ENCODE measurements at places on chromosomes 3 and 15.

DNA sequence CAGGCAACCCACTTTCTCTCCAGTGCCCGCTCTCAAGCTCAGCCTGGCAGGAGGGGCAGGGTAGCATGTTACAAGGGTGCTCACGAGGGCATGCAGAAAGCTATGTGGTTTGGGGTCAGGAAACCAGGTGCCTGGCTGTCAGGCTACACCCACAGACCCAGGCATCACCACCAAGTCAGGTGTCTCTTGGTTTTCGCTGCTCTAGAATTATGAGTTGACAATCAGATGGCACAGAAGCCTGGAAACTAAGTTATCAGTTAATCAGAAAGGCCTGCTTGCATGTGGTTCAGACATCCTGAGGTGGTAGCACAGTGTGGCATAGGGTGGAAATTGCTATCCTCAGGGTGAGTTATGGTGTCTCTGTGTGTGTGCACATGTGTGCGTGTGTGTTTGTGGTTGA is 16.2 kb upstream of the CCR9 start:
- DNase-seq = no peak

DNA sequence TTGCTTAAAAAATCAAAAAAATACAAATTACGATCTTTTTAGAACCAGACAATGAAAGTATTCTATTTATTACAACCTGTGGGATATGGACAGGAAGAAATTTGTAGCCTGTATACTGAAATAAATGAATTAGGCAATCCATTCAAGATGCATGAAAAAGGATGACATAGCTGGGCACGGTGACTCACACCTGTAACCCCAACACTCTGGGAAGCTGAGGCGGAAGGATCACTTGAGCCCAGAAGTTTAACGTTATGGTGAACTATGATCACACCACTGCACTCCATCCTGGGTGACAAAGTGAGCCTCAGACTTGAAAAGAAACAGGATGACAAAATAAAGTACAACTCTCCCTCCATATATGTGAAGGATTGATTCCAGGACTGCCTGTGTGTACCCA is 74.1 kb downstream of the MSL2 start:
- peak; percentile 58 for DNase-seq

DNA sequence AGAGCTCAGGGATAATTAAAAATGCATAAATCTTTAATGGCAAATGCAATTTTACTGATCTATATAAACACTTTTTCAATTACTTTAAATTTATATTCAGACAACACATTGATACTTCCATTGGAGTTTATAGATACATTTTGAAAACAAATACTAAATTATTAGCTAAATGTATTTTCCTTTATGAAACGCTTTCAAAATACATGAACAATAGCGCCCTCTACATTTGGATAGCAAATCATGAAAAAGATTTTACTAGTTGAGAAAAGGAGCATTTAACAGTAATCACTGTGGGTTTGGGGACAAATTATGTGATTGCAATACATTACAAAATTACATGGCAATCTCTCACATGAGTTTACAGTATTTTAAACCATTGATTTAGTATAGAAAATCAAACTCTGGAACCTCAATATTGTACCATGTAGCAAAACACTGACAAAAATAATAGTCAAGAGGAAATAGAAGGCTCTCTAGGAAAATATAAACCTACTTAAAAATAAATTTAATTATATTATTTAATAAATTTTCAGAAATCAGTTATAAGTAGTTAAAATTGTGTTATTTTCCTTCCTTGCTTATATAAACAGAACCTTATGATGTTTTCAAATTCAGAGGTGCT is 207.9 kb downstream of the ZIC1 start:
- peak; percentile 17 for DNase-seq

DNA sequence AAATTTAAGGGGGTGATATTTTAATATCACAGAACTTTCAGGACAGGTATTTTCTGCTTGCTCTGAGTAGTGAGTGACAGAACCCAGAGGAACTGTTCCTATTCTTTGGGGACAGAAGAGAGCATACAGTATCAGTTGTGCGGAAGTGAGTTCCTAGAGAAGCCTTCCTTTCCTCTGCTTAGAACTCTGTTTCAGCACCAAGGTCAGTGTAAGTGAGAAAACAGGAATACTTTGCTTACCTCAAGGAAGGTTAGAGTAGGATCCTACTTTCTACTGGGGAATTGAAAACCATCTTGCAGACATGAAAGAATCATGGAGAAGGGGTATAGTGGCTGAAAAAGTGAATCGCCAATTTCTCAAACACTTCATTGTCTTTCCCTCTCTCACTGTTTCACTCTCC is 542.4 kb downstream of the SQOR start:
- no peak for DNase-seq

GRCh38 chr3:63654931-63655330 is 2.5 kb downstream of the SNTN start:
- DNase-seq = peak; percentile 16

GRCh38 chr3:6622712-6623111 is 238.2 kb upstream of the GRM7 start:
- no peak for DNase-seq

DNA sequence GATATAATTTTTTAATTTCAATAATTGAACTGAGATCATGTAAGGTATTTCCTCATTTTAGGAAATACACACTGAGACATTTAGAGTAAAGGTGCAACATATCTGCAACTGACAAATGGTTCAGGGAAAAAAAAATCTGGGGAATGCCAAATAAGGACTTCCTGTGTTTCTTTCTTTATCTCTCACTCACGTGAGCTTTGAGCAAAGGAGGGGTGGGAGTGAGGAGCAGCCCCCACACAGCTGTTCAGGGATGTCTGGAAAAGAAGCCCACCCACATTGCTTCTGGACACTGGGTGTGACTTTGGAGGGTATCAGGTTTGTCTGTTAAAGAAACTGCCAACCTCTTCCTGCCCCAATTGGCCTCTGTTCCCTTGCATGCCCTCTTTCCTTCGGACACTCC is 5.6 kb upstream of the TP63 start:
- no peak for DNase-seq

DNA sequence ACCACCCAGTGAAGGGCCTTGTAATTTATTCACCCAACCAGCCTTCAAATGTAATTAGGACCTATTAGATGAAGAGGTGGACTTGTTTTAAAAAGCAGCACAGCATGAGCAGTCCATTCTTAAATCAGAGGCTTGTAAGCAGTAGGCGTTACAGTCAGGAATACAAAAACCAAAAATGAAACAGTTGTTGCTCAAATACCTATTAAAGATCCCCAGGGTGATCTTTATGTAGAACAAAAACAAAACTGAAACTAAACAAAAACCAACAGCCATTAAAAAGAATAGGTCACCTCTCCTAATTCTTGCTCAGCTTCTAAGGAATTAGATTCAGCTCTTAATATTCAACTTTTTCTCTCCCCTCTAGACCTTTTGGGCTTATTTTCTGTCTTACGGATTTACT is 104.9 kb upstream of the ST8SIA2 start:
- no peak for DNase-seq

- no peak for DNase-seq
Observed at GRCh38 chr15:41304149-41304770, 28.1 kb downstream of the OIP5 start.

DNA sequence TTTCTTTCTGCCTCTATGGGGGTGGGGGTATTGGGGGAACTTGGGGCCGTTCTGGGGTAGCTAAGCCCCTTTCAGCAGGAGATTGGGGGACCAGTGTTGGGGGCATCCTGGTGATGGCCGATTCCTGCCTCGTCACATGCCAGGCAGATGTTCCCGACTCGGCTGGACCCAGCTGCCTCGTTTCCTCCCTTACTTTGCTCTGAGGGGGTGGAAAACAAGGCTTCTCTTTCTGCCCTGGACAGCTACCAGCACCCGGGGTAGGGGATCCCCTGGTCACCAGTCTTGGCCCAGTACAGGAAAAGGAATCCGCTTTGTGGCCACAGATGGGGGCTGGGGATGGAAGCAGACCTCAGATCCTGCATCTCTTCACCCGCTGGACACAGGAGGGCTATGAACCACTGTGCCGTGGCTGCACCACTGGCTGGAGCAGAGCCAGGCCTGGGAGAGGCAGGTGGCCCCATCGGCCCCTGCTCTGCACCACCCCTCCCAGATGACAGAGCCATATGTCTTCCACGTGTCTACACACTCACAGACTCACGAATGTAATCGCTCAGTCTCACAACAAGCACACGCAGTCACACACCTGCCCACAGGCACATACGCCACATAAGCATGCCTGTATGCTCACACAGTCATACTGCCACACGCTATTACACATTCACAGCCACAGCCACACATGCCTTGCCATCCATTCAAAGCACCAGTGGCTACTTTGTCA is 12.4 kb downstream of the SNX33 start:
- no peak for DNase-seq

DNA sequence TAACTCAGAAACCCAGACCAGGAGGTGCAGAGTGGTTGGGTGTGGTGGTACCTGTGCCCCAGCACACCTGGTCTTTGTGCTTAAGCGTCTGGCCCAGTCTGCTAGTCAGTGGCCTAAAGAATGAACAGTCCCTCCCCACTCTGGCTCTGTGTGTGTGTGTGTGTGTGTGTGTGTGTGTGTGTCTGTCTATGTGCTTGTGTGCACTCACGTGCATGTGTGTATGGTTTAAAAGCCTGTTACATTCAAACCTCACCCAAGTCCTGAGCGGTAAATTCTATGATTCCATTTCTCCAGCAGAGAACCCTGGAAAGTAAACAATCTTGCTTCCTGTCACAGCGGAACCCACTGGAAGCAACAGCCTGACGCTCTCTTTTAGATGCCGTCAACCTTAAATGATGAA is 34.2 kb downstream of the EDEM1 start:
- DNase-seq = no peak

DNA sequence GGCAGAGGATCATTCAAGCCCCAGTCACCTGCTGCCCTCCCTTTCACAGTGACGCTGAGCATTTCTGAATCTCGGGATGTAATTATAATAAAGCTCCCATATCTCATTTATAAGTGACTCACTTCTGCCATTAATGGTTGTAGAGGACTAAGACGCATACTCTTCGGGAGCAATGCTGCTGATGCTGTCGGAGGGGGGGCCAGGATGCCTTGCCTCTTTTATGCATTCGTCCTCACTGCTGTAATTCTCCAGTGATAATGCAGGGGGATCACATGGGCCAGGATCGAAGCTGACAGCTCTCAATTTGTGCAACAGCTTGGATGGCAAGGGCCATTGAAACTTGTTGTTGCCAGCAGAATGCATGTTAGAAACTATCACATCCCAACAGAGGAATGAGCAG is 3.1 kb downstream of the HRH1 start:
- DNase-seq = no peak

DNA sequence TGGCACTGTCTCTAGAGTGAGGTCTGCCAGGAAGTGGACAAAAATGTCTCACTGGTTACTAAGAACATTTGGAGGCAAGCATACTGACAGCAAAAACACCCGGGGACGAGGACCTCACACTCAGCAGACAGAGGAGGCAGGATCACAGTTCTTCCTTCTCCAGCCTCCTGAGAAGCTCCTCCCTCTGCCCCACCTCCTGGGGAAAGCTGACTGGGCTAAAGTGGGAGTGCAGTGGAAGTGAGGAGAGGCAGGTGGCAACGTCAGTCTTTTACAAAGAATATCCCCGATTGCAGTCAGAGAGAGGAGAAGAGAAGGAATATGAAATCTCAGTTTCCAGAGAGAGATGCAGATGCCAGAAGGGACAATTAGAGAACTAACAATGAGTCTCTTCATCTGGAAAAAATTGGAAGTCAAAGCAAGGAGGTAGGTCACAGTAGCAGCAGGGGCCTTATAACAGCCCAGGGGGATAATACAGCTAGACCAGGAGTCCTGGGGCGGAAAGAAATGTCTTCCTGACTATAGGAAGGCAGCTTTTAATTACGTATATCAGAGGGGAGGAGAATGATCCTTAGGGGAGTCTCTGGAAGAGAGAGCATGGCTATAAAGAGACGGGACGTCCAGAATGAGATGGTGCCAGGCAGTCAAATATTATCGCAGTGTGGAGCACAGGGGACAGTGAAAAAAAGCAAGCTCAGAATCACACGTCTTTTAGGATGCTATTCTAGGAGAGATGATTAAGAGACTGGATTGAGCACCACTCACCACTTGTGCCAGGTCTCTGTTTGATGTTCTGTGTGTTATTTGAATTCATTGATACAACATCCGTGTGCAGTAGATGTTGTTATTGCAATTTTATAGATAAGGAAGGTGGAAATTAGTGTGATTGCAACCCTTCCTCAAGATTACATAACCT is 47.2 kb downstream of the LEO1 start:
- DNase-seq = peak; percentile 13

GRCh38 chr3:131555456-131555855 is 52.7 kb upstream of the MRPL3 start:
- no peak for DNase-seq

- peak; percentile 74 for DNase-seq
Observed at GRCh38 chr3:8629151-8630021, 15.2 kb downstream of the SSUH2 start.

Data from iris pigment epithelial cell (primary cell).